ENCODE measurements at places on chromosomes 16 and 17. TPM values are rescaled to one million over a fixed set of nuclear protein-coding genes. Genes with fewer than 3 reads are reported as not detected.

The WNK4 gene
- polyA plus RNA-seq: 2.1 TPM

The CFAP119 gene
- polyA plus RNA-seq: 4.0 TPM

The RANGRF gene
- polyA plus RNA-seq: 24.1 TPM

The TP53TG3D gene
- polyA plus RNA-seq: 0.17 TPM

The CMTM2 gene
- 0.60 TPM for polyA plus RNA-seq

The SLFN13 gene
- 16.5 TPM for polyA plus RNA-seq

The KRTAP9-2 gene
- not detected for polyA plus RNA-seq

The SMIM36 gene
- 0.14 TPM for polyA plus RNA-seq

The OTOP2 gene
- not detected for polyA plus RNA-seq

The PABPN1L gene
- polyA plus RNA-seq: not detected

The RNU2-1 gene
- 0.67 TPM for polyA plus RNA-seq

The KRT28 gene
- polyA plus RNA-seq: not detected

The KRTAP2-2 gene
- not detected for polyA plus RNA-seq

The SETD1A gene
- 12.7 TPM for polyA plus RNA-seq

The KIAA0753 gene
- 38.0 TPM for polyA plus RNA-seq

The KRT32 gene
- not detected for polyA plus RNA-seq

The PRDM7 gene
- polyA plus RNA-seq: 0.26 TPM

The ITGA3 gene
- 46.6 TPM for polyA plus RNA-seq

The BRCA1 gene
- 10.4 TPM for polyA plus RNA-seq

Measured in right lung (tissue), 10 donors.